Effector memory CD8-positive, alpha-beta T cell (primary cell): ENCODE measurements at places on chromosomes 3 and 15.

- H3K4me1 ChIP-seq: peaks cover 2% of the 10 kb centered on the region
- no peaks in the 10 kb centered on the region for H3K36me3 ChIP-seq
- DNase-seq: no peak
- peaks cover 8% of the 10 kb centered on the region for H3K27me3 ChIP-seq
Measured at GRCh38 chr3:149534671-149535332, 60.3 kb downstream of the TM4SF4 start.

- H3K27ac ChIP-seq: no peak overlapping the region
- no peak overlapping the region for H3K4me3 ChIP-seq
- H3K36me3 ChIP-seq: peaks cover 3% of the 10 kb centered on the region
- no peaks in the 10 kb centered on the region for H3K27me3 ChIP-seq
- H3K4me1 ChIP-seq: no peaks in the 10 kb centered on the region
- DNase-seq: no peak
Measured at GRCh38 chr3:90007778-90008499, 900.5 kb downstream of the EPHA3 start.

DNA sequence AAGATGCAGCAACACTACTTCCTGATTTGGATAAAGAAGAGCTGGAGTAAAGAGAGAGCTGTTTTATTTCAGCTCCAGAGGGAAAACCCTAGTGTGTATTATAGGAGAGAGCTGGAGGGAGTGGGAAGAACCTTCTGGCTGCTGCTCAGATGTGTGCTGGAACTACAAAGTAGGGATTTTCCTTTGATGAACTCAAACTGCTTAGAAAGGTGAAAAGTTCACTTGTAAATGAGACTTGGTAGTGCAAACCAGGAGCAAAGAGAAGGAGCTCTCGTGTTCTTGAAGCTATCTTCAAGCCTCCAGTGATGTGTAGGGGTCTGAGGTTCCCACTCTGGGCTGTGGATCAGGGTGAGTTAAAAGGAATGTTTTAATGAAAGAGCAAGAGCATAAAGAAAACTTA is 110.4 kb downstream of the EDEM1 start:
- peaks cover 5% of the 10 kb centered on the region for H3K4me1 ChIP-seq
- H3K27ac ChIP-seq: no peak overlapping the region
- no peaks in the 10 kb centered on the region for H3K36me3 ChIP-seq
- peaks cover 7% of the 10 kb centered on the region for H3K27me3 ChIP-seq
- no peak overlapping the region for H3K4me3 ChIP-seq

GRCh38 chr15:69718916-69719315 is 266.3 kb downstream of the RPLP1 start:
- DNase-seq: peak; percentile 25
- peaks cover 17% of the 10 kb centered on the region for H3K36me3 ChIP-seq
- peak overlapping the region; percentile 99 for H3K27ac ChIP-seq
- H3K4me3 ChIP-seq: peak overlapping the region; percentile 85

DNA sequence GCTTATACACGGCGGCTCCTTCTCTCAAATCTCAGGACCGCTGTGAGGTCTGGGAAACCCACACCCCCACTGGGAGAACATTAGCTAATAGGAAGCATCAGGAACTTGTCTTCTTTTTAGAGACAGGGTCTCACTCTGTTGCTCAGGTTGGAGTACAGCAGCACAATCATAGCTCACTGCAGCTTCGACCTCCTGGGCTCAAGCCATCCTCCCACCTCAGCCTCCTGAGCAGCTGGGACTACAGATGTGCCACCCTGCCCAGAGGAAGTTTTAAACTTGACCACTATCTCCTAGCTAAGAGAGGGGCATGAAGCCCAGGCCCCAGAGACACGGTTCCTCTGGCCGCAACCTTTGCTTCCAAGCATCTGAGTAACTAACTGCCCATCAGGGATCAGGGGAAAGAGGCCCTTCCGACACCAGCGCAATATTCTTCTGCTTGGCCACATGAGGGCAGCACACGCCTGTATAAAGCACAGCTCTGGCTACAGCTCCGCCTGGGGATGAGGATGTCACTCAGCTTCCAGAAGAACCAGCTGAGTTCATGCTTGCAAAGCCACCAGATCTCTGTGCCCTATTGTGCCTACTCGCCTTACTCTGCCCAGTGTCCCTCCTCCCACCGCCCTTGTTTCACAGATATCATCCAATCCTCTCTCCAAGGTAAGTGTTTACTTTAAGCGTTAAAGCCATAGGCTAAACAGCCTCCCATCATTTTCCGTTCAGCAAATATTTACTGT is 57.6 kb upstream of the SLC6A11 start:
- no peaks in the 10 kb centered on the region for H3K36me3 ChIP-seq
- peak; percentile 10 for DNase-seq
- peaks cover 60% of the 10 kb centered on the region for H3K27me3 ChIP-seq
- H3K4me3 ChIP-seq: no peak overlapping the region
- no peak overlapping the region for H3K27ac ChIP-seq

DNA sequence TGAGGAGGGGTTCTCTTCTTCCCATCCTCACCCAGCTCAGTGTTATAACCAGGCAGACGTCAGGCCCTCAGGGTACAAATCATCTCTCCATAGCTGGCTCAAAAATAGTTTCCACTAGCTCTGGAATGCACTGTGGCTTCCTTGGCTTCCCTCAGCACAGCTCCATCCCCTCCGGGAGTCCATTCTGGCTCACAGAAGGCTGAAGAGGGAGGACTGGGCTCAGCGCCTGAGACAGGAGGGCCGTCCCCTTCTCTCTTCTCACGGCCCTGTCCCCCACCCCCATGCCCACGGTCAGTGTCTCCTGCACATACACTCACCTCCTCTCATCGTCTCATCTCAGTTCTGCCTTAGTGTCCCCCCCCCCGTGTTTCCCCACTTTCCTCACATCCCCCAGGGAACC is 50.1 kb downstream of the UMPS start:
- peaks cover 50% of the 10 kb centered on the region for H3K27me3 ChIP-seq
- no peak for DNase-seq
- H3K27ac ChIP-seq: no peak overlapping the region
- H3K4me1 ChIP-seq: peaks cover 6% of the 10 kb centered on the region
- no peak overlapping the region for H3K4me3 ChIP-seq
- H3K36me3 ChIP-seq: no peaks in the 10 kb centered on the region

GRCh38 chr3:17258823-17259436 is 374.2 kb downstream of the PLCL2 start:
- no peak overlapping the region for H3K27ac ChIP-seq
- H3K4me3 ChIP-seq: no peak overlapping the region
- H3K27me3 ChIP-seq: no peaks in the 10 kb centered on the region
- peaks cover 3% of the 10 kb centered on the region for H3K36me3 ChIP-seq

DNA sequence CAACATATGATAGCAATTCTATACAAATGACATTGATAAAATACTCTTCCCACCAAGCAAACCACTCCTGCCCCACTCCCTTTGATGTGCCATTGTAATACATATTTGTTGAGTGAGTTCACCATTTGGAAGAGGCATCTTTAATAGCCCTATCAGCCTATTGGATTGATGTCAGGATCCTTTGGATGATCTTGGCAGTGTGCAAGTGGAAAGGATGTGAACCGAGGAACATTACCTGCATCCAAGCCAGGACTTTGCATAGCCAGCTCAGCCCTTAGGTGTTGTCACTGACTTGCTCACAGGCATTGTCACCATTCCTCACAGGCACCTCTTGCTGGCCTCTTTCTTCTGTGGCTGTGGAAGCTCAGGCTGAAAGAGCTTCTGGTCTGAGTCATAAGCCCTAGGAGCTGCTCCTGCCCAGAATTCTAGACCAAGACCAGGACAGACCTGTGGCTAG is 16.5 kb upstream of the TIMP4 start:
- no peaks in the 10 kb centered on the region for H3K27me3 ChIP-seq
- H3K36me3 ChIP-seq: no peaks in the 10 kb centered on the region
- no peaks in the 10 kb centered on the region for H3K4me1 ChIP-seq
- no peak for DNase-seq
- no peak overlapping the region for H3K4me3 ChIP-seq

DNA sequence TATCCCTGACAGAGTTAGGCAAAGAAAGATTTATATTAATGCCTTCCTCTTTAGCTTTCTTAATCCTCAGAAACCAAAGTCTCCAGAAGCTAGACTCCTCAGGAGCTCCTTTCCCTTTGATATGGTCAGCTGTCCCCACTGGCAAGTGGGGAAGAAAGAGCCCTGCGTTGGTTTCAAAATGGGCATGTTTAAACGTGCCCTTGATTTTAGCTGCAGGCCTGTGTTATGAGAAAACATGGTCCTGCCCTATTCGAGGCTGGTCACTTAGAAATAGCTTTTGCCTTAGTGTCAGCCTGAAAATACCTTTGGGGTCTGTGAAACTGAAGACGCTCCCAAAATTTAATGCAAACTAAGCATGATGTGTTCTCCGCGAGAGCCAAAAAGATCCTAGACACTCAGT is 135.5 kb upstream of the RARB start:
- H3K36me3 ChIP-seq: no peaks in the 10 kb centered on the region
- no peak overlapping the region for H3K27ac ChIP-seq
- H3K27me3 ChIP-seq: no peaks in the 10 kb centered on the region
- no peaks in the 10 kb centered on the region for H3K4me1 ChIP-seq

DNA sequence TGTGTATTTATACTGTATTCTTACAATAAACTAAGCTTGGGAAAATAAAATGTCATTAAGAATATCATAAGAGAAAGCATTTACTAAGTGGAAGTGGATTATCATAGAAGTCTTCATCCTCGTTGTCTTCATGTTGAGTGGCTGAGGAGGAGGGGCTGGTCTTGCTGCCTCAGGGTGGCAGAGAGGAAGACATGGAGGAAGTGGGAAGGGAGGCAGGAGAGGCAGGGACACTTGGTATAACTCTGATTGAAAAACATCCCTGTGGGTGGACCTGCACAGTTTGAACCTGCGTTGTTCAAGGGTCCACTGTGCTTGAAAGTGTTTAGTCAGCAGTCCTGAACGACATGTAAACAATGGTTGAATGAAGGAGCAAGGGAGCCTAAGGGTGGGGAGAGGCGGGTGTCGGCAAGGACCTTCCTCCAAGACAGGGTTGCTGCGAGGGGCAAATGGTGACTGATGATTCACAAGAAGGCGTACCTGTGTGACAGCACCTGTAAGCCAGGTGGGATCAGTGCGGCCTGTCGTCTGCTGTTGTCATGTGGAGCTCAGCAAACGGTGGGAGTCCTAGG is 103.8 kb upstream of the KLF13 start:
- no peak overlapping the region for H3K27ac ChIP-seq
- no peak overlapping the region for H3K4me3 ChIP-seq

DNA sequence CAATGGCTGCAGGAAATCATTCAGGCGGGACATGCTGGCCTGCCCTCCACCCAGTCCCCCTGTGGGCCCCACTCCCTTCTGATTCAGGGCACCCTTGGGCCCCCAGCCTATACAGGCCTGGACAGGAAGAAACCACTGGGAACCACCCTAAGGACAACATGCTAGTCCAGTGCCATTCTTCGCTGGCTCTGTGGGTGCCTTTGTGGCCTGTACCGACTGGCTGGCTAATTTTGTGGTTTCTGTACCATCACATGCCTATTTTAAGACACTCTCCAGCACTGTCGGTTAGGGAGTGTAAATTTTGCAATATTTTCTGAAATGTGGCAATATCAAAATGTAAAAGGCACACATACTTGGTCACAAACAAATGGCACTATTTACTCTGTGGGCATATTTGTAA is 61.4 kb upstream of the POLG start:
- H3K27ac ChIP-seq: no peak overlapping the region
- no peak overlapping the region for H3K4me3 ChIP-seq
- peaks cover 5% of the 10 kb centered on the region for H3K36me3 ChIP-seq
- peaks cover 87% of the 10 kb centered on the region for H3K27me3 ChIP-seq

- peak overlapping the region; percentile 89 for H3K27ac ChIP-seq
- peak; percentile 33 for DNase-seq
- peaks cover 15% of the 10 kb centered on the region for H3K4me1 ChIP-seq
- peak overlapping the region; percentile 76 for H3K4me3 ChIP-seq
- no peaks in the 10 kb centered on the region for H3K27me3 ChIP-seq
Measured at GRCh38 chr15:72319360-72319984, 485 bp downstream of the CELF6 start.

GRCh38 chr3:67601385-67601784 is 53.0 kb downstream of the SUCLG2 start:
- DNase-seq: no peak
- H3K36me3 ChIP-seq: peaks cover 12% of the 10 kb centered on the region
- no peaks in the 10 kb centered on the region for H3K27me3 ChIP-seq
- no peak overlapping the region for H3K4me3 ChIP-seq
- peak overlapping the region; percentile 20 for H3K27ac ChIP-seq

DNA sequence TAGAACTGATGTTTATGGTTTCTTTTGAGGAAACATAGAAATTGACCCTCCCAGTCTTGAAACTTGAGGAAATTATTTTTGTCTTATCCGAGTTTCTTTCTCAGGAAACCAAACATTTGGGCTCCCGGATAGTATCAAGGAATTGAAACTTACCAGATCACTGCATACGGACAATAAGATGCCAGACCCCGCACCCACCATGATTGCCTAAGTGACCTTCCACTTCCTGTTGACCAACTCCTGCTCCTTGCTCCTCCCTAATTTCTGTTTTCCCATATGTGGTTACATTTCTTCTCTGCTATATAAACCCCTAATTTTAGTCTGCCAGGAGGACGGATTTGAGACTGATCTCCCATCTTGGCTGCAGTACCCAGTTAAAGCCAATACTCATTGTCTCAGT is 118.4 kb upstream of the TPRG1 start:
- H3K4me3 ChIP-seq: no peak overlapping the region
- no peak for DNase-seq
- no peaks in the 10 kb centered on the region for H3K36me3 ChIP-seq
- H3K27me3 ChIP-seq: no peaks in the 10 kb centered on the region

DNA sequence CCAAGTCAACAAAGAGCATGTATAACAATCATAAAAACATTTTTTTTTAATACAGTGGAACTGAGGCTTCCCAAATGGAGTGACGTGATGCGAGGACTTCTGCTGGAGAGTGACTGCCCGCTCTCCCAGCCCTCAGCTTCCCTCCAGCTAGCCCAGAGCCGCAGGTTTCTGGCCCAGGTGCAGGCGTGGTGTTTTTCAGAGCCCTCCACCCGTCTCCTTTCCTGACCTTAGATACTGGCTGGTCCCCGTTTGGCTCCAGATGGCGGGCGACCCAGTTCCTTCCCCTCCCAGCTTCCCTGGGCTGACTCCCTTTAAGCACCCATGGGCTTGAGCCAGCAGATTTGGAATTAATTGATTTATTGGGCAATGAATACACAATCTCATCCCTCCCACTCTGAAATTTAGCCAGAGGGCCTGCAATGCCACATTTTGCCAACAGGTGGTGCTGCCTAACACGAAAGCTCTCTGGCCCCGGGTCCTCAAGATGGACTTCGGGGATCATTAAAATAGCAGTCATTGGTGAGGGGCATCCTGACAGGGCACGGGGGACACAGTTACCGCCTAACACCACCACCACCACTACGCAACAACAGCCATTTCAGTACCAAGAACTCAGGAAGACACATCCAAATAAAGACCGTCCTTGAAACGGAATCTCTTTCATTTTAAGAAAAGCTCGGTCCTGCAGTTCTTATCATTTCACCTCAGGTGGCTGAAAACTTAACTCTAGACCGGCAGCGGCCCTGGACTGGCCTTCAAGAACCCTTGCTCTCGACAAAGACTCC is 47.5 kb upstream of the MUC4 start:
- H3K4me1 ChIP-seq: peaks cover 3% of the 10 kb centered on the region
- no peaks in the 10 kb centered on the region for H3K36me3 ChIP-seq
- peak overlapping the region; percentile 64 for H3K4me3 ChIP-seq
- no peaks in the 10 kb centered on the region for H3K27me3 ChIP-seq

- no peak overlapping the region for H3K4me3 ChIP-seq
- no peaks in the 10 kb centered on the region for H3K27me3 ChIP-seq
- H3K27ac ChIP-seq: peak overlapping the region; percentile 35
- peaks cover 27% of the 10 kb centered on the region for H3K4me1 ChIP-seq
- DNase-seq: no peak
- peaks cover 50% of the 10 kb centered on the region for H3K36me3 ChIP-seq
Measured at GRCh38 chr3:119672776-119673175, 4.4 kb downstream of the COX17 start.

- H3K27me3 ChIP-seq: peaks cover 19% of the 10 kb centered on the region
- no peaks in the 10 kb centered on the region for H3K36me3 ChIP-seq
- H3K27ac ChIP-seq: peak overlapping the region; percentile 82
Measured at GRCh38 chr15:101611580-101612299, 40.4 kb downstream of the TM2D3 start.

- no peak overlapping the region for H3K4me3 ChIP-seq
- no peak for DNase-seq
Measured at GRCh38 chr3:45088543-45089358, 57.4 kb downstream of the CDCP1 start.
